ENCODE measurements at places on chromosomes 3 and 15. TPM values are rescaled to one million over a fixed set of nuclear protein-coding genes. Genes with fewer than 3 reads are reported as not detected.

The C3orf62 gene
- 9.0 TPM for total RNA-seq

The OR5K2 gene
- not detected for total RNA-seq

DNA sequence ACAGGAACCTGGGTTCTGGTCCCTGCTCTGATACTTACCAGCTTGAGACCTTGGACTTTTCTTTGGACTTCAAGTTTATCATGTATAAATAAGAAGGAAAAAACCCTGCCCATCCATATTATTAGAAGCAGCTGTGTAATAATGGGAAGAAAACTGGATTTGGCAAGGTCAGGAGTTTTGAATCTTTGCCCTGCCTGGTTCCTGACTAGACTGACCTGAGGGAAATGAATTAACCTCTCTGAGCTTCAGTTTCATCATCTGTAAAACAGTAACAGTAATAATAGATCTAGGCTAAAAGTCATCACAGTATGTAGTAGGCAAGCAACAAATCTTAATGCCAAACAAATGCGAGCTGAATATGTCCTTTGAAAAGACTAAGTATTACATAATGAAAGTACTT lies 68.8 kb downstream of the FSIP1 start:
- no peaks in the 10 kb centered on the region for H3K36me3 ChIP-seq
- no peak overlapping the region for H3K4me3 ChIP-seq
- no peaks in the 10 kb centered on the region for H3K4me1 ChIP-seq

DNA sequence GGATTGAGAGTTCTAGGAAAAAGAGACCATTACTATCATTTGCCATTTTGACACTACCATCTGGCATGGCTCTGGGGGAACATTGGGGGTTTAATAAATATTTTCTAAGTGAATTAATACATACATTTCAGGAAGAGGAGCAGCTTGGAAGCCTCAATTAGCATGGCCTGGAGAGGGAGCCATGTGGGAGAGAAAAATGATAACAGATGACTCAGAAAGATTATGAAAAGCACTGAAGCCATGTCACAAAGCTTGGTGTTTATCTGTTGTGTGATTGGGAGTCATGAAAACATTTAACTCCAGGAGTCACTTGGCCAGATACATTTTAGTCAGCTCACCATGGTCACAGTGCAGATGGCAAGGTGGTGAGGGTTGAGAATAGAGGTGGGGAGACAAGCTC lies 121.0 kb downstream of the SSR3 start:
- no peak overlapping the region for H3K4me3 ChIP-seq
- peaks cover 4% of the 10 kb centered on the region for H3K4me1 ChIP-seq
- no peaks in the 10 kb centered on the region for H3K27me3 ChIP-seq

DNA sequence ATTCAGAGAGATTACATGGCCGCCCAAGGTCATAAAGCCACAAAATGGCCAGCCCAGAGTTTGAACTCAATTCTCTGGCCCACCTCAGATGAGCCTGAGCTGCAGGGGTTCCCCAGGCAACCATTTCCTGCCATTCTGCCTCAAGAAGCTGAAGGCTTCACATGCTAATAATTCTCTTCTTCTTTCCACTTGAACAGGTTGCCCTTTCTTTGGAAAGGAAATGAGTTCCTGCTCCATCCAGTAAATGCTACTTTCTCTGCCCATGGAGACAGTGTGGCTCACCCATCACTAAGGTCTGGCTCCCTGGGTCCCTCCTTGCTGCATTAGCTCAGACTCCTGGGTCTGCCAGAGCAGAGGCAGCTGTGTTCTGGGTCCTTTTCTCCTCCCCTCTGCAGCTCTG lies 48.2 kb downstream of the TRIM42 start:
- H3K4me3 ChIP-seq, result no peak overlapping the region
- H3K4me1 ChIP-seq, result no peaks in the 10 kb centered on the region
- H3K36me3 ChIP-seq, result no peaks in the 10 kb centered on the region
- peaks cover 6% of the 10 kb centered on the region for H3K27me3 ChIP-seq

Measured in suprapubic skin (tissue), 4 donors.